Activated CD4-positive, alpha-beta T cell treated with anti-CD3 and anti-CD28 coated beads, Interleukin-2, amount 10 ng/mL, durations not matched to agents 24 days and 14 days (primary cell): ENCODE measurements at places on chromosomes 3 and 15. TPM values are rescaled to one million over a fixed set of nuclear protein-coding genes. Genes with fewer than 3 reads are reported as not detected.
A peak's percentile ranks its signal among the peaks of the same experiment; 100 is the strongest.

DNA sequence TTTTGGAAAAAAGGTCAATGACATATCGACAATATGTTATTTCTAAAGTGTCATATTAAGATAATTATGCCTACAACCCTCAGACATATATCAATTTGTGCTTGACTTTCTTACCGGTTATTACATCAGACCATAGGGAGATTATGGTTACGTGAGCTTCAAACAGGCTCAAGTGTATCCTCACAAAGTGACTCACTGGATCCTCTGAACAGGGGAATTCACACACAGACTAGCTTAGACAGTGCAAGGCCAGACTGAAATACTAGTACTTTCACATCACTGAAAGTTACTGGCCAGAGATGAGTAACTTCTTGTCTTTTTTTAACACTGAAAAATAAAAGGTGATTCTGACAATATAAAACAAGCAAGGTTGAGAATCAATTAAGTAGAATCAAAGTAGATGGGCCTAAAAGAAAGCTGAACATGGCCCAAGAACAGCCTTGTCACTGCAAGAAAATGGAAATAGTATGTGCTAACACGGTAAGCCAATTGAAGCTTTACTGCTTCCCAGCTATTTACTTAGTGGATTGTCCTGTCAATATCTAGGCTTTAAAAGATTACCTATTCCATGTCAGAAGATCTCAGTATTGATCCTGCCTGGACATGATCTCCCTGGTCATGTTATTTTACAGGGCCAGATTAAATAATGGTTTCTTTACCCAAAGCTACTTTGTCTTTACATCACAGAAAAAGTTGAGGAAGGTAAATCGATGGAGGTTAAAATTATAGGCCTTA, 848.6 kb downstream of the ROBO1 start:
- DNase-seq = no peak

- DNase-seq = no peak
These were observed 90.2 kb downstream of the HES1 start for GRCh38 chr3:194225988-194226663.

Gene XCR1
- 0.05 TPM in 1 of 2 replicates, not detected in the other for total RNA-seq

Gene SLC22A14
- not detected in 2 replicates for total RNA-seq

GRCh38 chr15:75063889-75064288, 40.5 kb downstream of the PPCDC start:
- DNase-seq = no peak

GRCh38 chr3:16808393-16809107, 76.2 kb upstream of the PLCL2 start:
- no peak for DNase-seq

Gene GRAMD2A
- 0.21 TPM in 1 of 2 replicates, not detected in the other for total RNA-seq

DNA sequence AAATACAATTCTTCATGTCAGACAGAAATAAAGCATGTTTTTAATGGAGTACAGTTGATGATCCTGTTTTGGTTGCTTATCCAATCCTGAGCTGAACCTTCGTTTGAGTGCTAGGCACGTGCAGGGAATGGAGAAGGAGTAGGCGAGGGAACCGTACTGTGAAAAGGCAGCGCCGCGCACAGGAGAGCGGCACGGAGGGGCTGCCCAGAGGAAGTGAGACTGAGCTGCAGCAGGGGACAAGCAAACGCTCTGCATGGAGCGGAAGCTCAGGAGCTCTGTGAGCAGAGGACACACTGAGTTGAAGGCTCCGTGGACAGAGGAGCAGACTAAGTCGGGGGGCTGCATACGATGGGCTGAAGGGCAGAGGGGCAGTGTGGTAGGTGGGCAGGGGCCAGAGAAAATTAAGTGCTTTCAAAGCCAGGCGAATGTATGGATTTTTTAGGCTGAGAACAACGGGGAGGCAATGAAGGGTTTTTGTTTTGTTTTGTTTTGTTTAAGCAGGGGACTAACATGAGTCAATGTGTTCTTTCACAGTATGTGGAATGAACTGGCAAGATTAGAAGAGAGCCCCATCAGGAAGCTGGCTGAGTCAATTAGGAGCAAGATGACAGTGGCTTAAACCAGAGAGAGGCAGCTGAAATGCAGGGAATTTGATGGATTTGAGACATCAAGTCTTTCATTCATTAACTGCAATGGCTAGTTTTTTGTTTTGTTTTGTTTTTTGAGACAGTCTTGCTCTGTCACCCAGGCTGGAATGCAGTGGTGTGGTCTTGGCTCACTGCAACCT, 23.8 kb upstream of the TM2D3 start:
- DNase-seq = peak; percentile 54
